Effector CD8-positive, alpha-beta T cell (primary cell): ENCODE measurements at places on chromosomes 5 and 9.

GRCh38 chr5:112159435-112159834 is 259.6 kb downstream of the EPB41L4A start:
- no peak for DNase-seq

- no peak for DNase-seq
These were observed 40.9 kb upstream of the FABP6 start for GRCh38 chr5:160188141-160189015.

DNA sequence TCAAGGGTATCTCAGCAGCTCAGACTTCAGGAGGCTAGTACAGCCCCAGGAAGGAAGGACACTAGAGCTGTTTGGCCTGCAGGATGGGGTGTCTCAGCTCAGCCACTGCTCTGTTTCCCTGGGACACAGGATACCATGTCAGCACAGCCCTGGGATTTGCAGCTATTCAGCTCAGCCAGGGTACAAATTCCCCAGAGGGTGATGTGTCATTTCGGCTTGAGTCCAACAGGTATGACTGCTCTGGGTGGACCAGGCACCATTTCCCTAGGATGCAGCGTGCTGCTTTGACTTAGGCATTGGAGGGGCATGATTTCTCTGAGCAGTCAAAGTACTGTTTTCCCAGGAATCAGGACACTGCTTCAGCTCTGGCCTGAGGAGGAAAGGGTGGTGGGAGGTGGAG is 130.1 kb downstream of the ARSB start:
- DNase-seq, result no peak

- peak; percentile 80 for DNase-seq
These were observed 965 bp downstream of the PTGDS start for GRCh38 chr9:136978073-136978864.

DNA sequence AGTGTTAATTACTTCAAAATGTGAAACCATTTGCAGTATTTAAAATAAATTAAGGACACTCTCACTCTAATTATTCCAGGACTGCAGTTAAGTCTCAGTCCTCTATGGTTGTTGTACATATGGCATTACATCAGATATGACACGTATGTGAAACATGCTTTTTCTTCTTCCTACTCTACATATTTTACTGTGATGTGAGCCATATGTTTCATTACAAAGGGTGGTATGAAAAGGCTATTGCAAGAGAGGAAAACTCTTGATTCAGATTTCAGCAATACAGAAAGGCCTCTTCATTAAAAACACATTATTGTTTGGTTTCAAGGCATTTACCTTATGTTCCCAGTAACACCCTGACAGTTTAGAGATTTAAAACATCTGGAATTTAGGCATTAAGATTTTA is 964.5 kb upstream of the DMAC1 start:
- DNase-seq, result no peak

DNA sequence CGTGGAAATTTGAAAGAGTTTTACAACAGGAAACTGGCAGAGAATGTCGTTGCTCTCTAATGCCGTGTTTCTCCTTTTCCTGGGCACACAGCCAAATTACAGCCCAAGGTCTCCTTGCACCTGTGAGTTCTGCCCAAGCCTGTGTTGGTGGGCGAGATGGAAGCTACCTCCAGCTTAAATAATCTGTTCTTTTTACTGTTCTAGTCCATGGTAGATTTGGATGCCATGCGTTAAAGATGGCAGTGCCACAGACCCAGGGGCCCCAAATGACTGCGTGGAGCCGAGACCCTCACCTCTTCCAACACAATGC is 92.6 kb upstream of the IRX4 start:
- DNase-seq, result no peak

- DNase-seq, result no peak
These were observed 4.6 kb downstream of the CCT5 start for GRCh38 chr5:10254686-10255085.
